ENCODE measurements at places on chromosomes 7 and 10.

DNA sequence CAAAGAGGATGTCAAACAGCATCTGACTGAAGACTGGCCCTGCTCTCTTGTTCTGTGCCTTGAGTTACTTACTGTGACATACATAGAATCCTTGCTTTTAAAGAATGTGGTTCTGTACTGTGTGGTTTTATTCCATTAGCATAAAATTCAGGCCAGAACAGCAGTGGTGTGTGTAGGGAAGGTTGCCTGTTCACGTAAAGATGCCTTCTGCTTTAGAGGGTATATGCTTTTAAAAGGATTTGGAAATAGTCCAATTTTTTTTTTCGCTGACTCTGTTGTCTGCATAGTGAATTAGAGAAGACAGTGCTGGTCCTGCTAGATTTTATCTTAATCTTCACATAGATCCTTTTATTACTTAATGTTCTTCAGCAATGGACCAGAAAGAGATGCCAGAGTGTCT lies 470.8 kb upstream of the SEMA3A start:
- no peak for DNase-seq

GRCh38 chr7:92695308-92696261 lies 105.4 kb upstream of the FAM133B start:
- DNase-seq, result no peak

GRCh38 chr7:33091111-33091531 lies 18.1 kb downstream of the RP9 start:
- no peak for DNase-seq

DNA sequence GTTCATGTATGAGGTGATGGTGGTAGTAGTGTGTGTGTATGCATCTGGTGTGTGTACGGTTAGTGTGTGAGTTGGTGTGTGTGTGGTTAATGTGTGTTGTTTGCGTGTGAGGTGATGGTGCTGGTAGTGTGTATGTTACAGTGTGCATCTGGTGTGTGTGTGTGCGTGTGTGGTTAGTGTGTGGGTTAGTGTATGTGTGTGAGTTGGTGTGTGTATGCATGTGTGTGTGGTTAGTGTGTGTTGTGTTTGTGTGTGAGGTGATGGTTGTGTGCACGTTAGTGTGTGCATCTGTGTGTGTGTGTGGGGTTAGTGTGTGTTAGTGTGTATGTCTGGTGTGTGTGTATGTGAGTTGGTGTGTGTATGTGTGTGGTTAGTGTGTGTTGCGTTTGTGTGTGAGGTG lies 153.0 kb downstream of the ACTR3B start:
- DNase-seq, result no peak

DNA sequence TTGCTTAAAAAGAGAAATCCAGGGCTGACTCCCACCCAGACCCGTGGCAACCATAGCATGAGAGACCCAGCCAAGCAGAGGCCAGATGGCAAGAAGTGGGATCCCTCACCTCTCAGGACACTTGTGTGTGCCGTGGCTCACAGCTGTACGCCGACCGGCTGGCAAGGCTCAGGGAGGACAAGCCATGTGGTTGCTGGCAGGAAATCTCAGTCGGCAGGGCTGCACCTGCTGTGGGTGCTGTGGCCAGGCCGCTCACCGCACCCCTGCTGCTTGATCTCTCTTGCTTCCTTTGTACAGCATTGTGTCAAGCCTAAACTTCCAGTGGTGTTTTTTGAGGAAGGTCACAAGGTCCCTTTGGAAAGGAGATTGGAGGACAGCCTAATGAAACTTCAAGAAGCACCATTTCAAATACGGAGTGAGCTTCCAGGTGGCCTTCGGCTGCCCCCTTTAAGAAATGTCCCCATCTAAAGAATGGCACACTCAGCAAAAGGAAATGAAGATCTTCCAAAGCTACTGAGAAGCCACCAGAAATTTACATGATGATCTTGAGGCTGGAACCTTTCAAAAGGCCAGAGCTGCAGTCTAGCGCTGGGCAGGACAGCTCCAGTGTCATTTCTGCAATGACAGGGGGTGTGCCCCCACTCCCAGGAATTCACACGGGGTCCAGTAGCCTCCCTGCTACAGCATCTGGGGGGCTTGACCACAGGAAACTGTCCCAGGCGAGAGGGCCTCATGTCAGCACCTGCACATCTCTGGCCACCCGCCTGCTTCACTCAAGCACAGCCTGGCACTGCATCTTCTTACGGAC lies 409.0 kb upstream of the MGMT start:
- DNase-seq, result peak; percentile 14

DNA sequence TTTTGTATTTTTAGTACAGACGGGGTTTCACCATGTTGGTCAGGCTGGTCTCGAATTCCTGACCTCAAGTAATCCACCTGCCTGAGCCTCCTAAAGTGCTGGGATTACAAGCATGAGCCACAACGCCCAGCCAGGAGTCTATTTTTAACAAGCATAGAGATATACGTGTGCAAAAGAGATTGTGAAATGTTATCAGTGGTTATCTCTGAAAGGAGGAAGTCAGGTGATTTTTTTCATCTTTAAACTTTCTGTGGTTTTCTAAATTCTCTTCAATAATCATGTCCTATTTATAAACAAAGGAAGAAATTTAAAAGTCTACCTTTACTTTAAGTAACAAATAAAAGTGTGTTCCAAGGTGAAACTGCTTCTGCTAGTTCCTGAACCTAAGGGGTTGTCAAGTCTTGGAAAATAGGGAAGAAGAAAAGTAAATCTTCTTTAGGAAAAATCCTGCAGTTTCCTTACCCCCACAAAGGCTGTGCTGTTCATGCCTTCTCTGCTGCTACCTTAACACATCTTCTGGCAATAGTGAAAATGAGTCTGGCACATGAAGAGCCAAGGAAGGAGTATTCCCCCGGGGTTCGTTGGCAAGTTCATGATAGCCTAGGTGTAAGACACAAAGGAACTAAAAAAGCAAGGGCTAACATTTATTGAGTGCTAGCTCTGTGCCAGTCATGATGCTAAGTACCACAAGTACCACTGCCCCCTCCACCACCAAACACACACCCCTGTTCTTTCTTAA lies 51.1 kb downstream of the CYP26A1 start:
- DNase-seq, result no peak

- no peak for DNase-seq
These were observed 43.0 kb upstream of the RPA3 start for GRCh38 chr7:7761340-7761973.

DNA sequence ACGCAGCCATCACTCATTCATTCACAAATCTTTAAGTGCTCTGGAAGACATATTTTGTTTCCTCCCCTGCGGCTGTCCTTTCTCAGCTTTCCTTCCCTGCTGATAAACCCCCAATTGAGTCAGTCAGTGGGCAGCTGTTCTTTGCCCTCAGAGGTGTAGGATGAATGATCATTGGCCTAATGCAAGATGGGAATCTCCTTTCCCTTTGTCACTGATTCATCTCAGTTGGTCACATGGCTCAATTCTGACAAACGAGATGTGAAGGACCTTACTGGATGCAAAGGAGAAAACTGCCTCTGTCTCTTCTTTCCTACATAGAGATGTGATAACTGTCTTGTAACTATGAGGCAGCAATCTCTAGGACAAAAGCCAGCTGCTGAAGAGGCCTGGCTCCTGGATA lies 44.6 kb downstream of the COL28A1 start:
- DNase-seq, result no peak

DNA sequence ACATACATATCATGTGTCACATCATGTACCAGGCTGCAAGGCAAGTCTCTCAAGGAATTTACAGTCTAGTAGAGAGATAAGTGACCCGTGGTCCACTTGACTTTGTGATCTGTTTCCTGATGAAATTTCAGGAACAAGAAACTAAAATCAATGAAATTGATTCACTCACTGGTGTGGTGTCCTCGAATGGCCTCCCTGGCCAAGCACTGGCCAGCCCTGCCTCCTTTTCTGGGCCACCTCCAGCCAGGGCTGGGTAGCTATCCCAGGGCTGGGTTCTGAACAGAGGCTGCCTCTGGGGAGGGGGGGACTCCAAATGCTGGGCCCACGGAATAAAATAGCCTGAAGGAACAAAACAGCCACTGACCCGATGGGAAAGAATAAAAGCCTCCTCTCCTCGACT lies 182.2 kb downstream of the HERPUD2 start:
- no peak for DNase-seq
